Fibroblast of lung (primary cell): ENCODE measurements at places on chromosomes 4 and X. TPM values are rescaled to one million over a fixed set of nuclear protein-coding genes. Genes with fewer than 3 reads are reported as not detected.

GYPA gene
- not detected in 2 replicates for total RNA-seq

MAGEA8 gene
- not detected in 2 replicates for total RNA-seq

ZNF711 gene
- total RNA-seq: 0.50 and 1.0 TPM in 2 replicates

ASB12 gene
- not detected in 2 replicates for total RNA-seq

AFF2 gene
- total RNA-seq: under 0.01 and 0.26 TPM in 2 replicates

PRKG2 gene
- 17.5 and 26.5 TPM in 2 replicates for total RNA-seq

PLS3 gene
- total RNA-seq: 223 and 277 TPM in 2 replicates

HAND2 gene
- under 0.01 TPM in 2 replicates for total RNA-seq

LYAR gene
- 11.1 and 11.8 TPM in 2 replicates for total RNA-seq

NLGN3 gene
- total RNA-seq: 0.51 and 0.83 TPM in 2 replicates

ARL9 gene
- 0.26 and 0.83 TPM in 2 replicates for total RNA-seq

SLC39A8 gene
- 4.5 and 8.5 TPM in 2 replicates for total RNA-seq

TRMT10A gene
- total RNA-seq: 6.7 and 11.1 TPM in 2 replicates

JCHAIN gene
- total RNA-seq: 14.1 and 28.7 TPM in 2 replicates

FGF2 gene
- total RNA-seq: 57.8 and 98.3 TPM in 2 replicates

SH3D19 gene
- total RNA-seq: 17.7 and 31.4 TPM in 2 replicates

TNMD gene
- total RNA-seq: not detected in 2 replicates

WWC2 gene
- total RNA-seq: 20.8 and 34.0 TPM in 2 replicates
